Thyroid gland (tissue), 4 donors: ENCODE measurements at places on chromosomes 5 and 9. TPM values are rescaled to one million over a fixed set of nuclear protein-coding genes. Genes with fewer than 3 reads are reported as not detected.
A peak's percentile ranks its signal among the peaks of the same experiment; 100 is the strongest.

The ZNF484 gene
- 20.2 TPM for total RNA-seq

DNA sequence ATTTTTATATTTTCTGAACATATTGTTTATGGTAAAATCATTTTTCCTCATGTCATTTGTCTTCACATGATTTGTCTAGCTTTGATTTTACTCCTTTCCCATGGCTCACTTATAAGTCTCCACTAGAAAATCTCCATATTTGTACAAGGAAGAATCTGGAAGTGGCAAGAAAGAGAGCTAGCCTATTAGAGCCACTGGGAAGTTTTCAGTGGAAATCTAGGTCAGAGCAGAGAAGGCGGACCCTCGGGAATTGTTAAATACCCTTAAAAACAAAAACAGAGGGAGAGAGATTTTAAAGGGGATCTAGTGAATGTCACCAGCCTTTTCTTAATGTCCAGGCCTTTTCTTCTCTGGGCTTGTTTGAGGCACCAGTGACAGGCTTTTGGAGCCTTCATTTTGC is 56.6 kb downstream of the GRAMD2B start:
- H3K27me3 ChIP-seq, result no peaks in the 10 kb centered on the region
- DNase-seq, result no peak
- H3K36me3 ChIP-seq, result peaks cover 49% of the 10 kb centered on the region
- H3K4me1 ChIP-seq, result no peaks in the 10 kb centered on the region
- H3K27ac ChIP-seq, result peak overlapping the region; percentile 65

- no peaks in the 10 kb centered on the region for H3K27me3 ChIP-seq
- H3K4me1 ChIP-seq, result peaks cover 5% of the 10 kb centered on the region
- DNase-seq, result no peak
- no peaks in the 10 kb centered on the region for H3K36me3 ChIP-seq
Measured at GRCh38 chr5:173278641-173279040, 43.6 kb upstream of the NKX2-5 start.

- H3K27me3 ChIP-seq, result no peaks in the 10 kb centered on the region
- H3K4me1 ChIP-seq, result no peaks in the 10 kb centered on the region
- no peak for DNase-seq
Measured at GRCh38 chr5:124990723-124991122, 244.3 kb upstream of the ZNF608 start.

The AMBP gene
- not detected for total RNA-seq

GRCh38 chr5:57338068-57338867 is 144.3 kb downstream of the ACTBL2 start:
- no peak overlapping the region for H3K27ac ChIP-seq
- no peaks in the 10 kb centered on the region for H3K4me1 ChIP-seq
- no peaks in the 10 kb centered on the region for H3K27me3 ChIP-seq
- no peak for DNase-seq
- no peak overlapping the region for H3K4me3 ChIP-seq

DNA sequence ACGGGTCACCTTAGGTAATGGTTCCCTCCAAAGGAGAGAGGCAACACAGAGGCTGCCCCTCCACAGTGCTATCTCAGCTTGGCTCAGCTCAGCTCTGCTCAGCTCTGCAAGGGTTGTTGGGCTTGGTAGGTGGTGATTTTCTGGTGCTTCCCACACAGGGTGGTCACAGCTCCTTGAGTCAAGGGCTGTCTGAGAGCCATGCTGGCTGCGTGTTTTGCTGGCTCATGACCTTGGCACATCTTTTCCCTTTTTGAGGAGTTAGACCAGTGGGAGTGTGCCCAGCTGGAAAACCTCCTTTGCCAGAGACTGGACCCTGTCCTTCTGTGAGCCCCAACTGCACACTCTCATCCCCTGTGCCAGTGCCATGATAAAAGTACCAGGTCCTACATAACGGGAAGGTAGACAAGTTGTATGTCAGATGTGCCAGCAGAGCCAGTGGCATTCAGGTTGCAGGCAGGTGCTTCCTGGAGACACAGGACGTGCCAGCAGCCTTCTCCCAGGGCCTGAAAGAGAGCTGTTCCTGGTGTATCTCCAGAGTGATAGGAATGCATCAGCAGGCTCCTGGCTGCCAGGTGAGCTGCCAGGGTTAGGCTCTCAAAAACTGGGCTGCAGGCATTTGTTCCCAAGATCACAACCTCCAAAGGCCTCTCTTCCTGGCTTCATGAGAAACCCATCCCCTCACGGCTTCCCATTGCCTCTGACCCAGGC is 118.6 kb upstream of the CXCL14 start:
- H3K4me1 ChIP-seq, result peaks cover 16% of the 10 kb centered on the region
- no peak overlapping the region for H3K4me3 ChIP-seq
- peak; percentile 49 for DNase-seq
- H3K27me3 ChIP-seq, result no peaks in the 10 kb centered on the region

DNA sequence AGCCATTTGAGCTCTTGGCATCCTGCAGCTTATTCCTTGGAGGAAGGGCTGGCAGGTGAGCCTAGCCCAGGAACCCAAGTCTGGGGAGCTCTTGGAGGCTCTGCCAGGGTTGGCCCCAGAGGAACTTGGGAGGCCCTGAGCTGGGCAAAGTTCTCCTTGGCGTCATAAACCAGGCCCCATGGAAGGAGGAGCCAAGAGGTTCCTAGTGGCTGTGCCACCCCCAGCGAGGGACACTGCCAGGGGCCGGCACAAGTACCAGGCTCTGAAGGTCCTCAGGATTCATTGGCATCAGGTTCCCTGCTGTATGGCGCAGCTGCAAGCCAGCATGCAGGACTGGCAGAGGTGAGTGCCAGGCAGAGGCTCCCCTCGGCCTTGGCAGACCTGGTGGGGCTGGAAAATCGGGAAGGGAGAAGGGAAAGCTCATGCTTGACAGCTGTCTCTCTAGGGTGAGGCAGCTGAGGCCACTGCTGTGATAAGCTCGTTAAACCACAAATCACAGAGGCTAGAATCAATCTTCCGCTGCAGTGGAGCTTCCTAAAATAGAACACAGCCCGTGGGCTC is 54.6 kb upstream of the SYNPO start:
- H3K4me3 ChIP-seq, result no peak overlapping the region
- no peaks in the 10 kb centered on the region for H3K36me3 ChIP-seq
- DNase-seq, result no peak
- H3K27me3 ChIP-seq, result no peaks in the 10 kb centered on the region
- no peaks in the 10 kb centered on the region for H3K4me1 ChIP-seq

The ZNF483 gene
- 34.9 TPM for total RNA-seq

The CATSPER3 gene
- not detected for total RNA-seq
